Activated CD4-positive, alpha-beta T cell treated with anti-CD3 and anti-CD28 coated beads for 36 hours (primary cell): ENCODE measurements at places on chromosomes 13 and 19. TPM values are rescaled to one million over a fixed set of nuclear protein-coding genes. Genes with fewer than 3 reads are reported as not detected.

DNA sequence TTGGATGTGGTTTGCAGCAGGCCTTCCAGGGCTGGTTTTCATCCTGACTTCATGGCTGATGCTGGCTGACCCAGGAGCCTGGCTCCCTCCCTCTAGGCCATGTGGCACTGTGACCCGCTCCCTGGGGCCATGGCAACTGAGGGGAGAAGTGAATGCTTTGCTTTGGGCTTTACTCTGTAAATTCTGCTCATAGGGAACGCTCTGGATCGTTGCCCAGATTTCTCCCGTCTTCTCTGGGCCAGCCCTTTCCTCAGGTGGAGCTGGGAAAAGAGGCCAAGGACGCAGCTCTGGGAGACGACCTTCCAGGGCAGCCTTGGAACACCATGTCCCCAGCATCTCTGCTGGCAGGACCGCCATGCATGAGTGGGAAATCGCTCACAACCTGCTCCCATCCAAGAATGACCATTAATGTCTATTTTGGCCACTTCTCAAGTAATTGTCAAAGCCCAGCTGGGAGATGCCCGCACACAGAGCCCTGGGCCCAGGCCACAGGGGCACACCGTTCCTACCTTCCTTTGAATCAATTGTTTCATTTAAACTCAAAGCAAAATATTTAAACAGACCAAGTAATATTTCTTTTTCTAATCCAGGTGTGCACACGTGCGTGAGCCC, 321.8 kb downstream of the TEX29 start:
- H3K36me3 ChIP-seq, result no peaks in the 10 kb centered on the region
- DNase-seq, result no peak
- no peak overlapping the region for H3K4me3 ChIP-seq
- no peak overlapping the region for H3K27ac ChIP-seq
- H3K4me1 ChIP-seq, result no peaks in the 10 kb centered on the region
- peaks cover 5% of the 10 kb centered on the region for H3K27me3 ChIP-seq

GRCh38 chr13:40379794-40380578, 286.5 kb downstream of the FOXO1 start:
- no peaks in the 10 kb centered on the region for H3K36me3 ChIP-seq
- peaks cover 25% of the 10 kb centered on the region for H3K4me1 ChIP-seq
- DNase-seq, result no peak
- no peak overlapping the region for H3K27ac ChIP-seq
- no peaks in the 10 kb centered on the region for H3K27me3 ChIP-seq

- no peak overlapping the region for H3K4me3 ChIP-seq
- peaks cover 21% of the 10 kb centered on the region for H3K4me1 ChIP-seq
- no peak overlapping the region for H3K27ac ChIP-seq
These were observed 96.5 kb downstream of the MIPEP start for GRCh38 chr13:23792680-23793079.

DNA sequence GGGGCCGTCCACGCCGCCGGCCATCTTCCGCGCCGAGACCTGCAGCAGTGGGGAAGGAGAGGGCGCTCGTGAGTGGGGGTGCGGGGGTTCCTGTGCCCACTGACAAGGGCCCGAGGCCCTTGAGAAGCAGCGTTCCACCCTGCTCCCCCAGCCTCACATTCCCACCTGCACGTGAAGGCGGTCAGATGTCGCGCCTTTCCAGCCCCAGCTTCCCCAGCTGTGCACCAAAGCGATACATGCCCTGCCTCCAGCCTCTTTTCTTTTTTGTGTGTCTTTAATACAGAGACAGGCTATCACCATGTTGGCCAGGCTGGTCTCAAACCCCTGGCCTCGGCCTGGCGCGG, 11.5 kb downstream of the ZBTB7A start:
- no peak overlapping the region for H3K4me3 ChIP-seq
- H3K27me3 ChIP-seq, result no peaks in the 10 kb centered on the region
- no peak overlapping the region for H3K27ac ChIP-seq
- DNase-seq, result no peak
- H3K4me1 ChIP-seq, result peaks cover 54% of the 10 kb centered on the region
- peaks cover 44% of the 10 kb centered on the region for H3K36me3 ChIP-seq

DNA sequence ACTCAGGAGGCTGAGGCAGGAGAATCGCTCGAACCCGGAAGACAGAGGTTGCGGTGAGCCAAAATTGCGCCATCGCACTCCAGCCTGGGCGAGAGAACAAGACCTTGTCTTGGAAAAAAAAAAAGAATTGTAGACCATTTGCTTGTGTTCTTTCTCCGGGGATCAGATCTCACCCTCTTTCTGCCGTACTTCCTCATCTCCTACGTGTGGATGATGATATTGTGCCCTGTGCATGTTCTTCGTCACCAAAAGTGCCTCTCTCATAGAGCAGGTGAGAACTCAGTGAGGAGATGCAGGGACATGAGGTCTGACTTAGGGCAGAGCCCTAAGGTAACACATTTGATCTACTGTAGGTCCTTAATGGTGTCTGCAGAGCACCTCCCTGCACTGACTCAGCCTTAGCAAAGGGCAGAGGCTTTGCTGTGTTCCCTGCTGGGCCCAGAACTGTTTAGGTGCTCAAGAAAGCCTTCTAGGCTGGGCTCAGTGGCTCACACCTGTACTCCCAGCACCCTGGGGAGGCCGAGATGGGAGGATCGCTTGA, 1.3 kb downstream of the APOC2 start:
- H3K36me3 ChIP-seq, result no peaks in the 10 kb centered on the region
- no peak overlapping the region for H3K4me3 ChIP-seq
- DNase-seq, result no peak

DNA sequence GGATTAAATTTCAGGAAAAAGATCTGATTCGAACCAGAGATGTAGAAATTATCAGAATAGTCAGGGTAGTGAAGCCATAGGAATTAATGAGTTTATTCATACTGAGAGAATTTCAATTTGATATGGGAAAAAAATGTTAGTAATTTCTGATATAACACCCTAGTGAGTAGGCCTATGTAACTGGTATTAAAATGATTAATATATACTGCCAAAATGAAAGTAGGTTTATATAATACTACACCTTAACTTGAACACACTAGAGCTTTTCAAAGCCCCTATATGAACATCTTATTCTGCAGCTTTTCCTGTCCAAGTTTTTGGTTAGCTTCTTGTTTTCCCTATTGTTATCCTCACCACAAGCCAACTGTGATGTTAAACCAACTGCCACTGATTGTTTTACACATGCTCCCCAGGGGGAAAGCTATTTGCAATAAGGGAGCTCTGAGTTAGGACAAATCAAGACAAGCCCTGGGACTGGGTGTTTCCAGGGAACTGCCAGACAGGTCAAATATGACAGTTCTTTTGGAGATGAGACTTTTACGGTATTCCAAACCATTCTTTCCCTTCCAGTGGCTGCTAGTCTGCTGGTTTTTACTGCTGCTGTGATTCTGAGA, 45.3 kb downstream of the FNDC3A start:
- H3K4me1 ChIP-seq, result peaks cover 22% of the 10 kb centered on the region
- H3K4me3 ChIP-seq, result no peak overlapping the region
- peak overlapping the region; percentile 63 for H3K27ac ChIP-seq

- H3K4me3 ChIP-seq, result no peak overlapping the region
- DNase-seq, result no peak
- no peaks in the 10 kb centered on the region for H3K36me3 ChIP-seq
- peaks cover 12% of the 10 kb centered on the region for H3K4me1 ChIP-seq
These were observed 26.4 kb downstream of the CYSLTR2 start for GRCh38 chr13:48679941-48680680.

- peaks cover 2% of the 10 kb centered on the region for H3K4me1 ChIP-seq
- H3K4me3 ChIP-seq, result no peak overlapping the region
- H3K36me3 ChIP-seq, result no peaks in the 10 kb centered on the region
- DNase-seq, result no peak
- H3K27ac ChIP-seq, result no peak overlapping the region
These were observed 12.3 kb downstream of the ATP8B3 start for GRCh38 chr19:1799695-1800342.

- no peaks in the 10 kb centered on the region for H3K36me3 ChIP-seq
- no peak overlapping the region for H3K4me3 ChIP-seq
- no peak for DNase-seq
- peaks cover 27% of the 10 kb centered on the region for H3K4me1 ChIP-seq
These were observed 2.4 kb downstream of the HPN start for GRCh38 chr19:35043906-35044305.

DNA sequence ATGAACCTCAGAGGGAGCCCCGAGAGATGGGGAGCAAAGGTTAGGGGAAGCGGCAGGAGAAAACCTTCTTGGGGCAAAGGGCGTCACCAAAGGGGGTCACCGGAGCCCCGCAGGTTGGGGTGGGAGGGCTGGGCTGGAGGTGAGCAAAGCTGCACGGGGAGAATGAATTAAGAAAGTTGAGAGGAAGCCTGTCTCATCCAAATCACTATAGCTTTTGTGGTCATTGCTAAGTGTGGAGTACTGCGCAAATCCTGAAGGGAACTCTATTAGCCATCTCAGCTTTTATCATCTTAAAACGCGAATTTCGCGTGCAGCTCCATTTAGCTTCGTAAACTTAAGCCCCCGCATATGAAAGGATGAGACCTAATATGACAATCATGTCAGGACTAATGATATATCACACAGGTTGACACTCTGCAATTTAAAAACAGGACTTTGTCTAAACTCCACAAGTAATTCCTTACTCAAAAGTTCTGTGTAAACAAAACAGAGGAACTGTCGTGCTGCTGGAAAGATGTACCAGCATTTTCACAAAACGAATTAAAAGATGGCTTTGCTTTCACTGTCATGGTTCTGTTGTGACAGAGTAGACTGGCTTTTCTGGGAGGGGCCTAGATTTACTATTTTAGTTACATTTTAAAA, 631 bp downstream of the LACC1 start:
- peaks cover 3% of the 10 kb centered on the region for H3K36me3 ChIP-seq
- H3K27me3 ChIP-seq, result peaks cover 13% of the 10 kb centered on the region
- peaks cover 22% of the 10 kb centered on the region for H3K4me1 ChIP-seq
- DNase-seq, result no peak
- H3K4me3 ChIP-seq, result peak overlapping the region; percentile 79

- no peak overlapping the region for H3K4me3 ChIP-seq
- no peaks in the 10 kb centered on the region for H3K36me3 ChIP-seq
- no peaks in the 10 kb centered on the region for H3K27me3 ChIP-seq
- H3K4me1 ChIP-seq, result no peaks in the 10 kb centered on the region
These were observed 198.6 kb downstream of the TEX29 start for GRCh38 chr13:111519041-111519440.

GRCh38 chr19:3343619-3344502, 22.5 kb upstream of the NFIC start:
- no peaks in the 10 kb centered on the region for H3K36me3 ChIP-seq
- peaks cover under 1% of the 10 kb centered on the region for H3K4me1 ChIP-seq
- no peak overlapping the region for H3K4me3 ChIP-seq
- no peaks in the 10 kb centered on the region for H3K27me3 ChIP-seq
- DNase-seq, result peak; percentile 62
- no peak overlapping the region for H3K27ac ChIP-seq

GRCh38 chr19:48418317-48419064, 25.0 kb downstream of the GRIN2D start:
- H3K27me3 ChIP-seq, result peaks cover 17% of the 10 kb centered on the region
- peak; percentile 58 for DNase-seq
- no peak overlapping the region for H3K4me3 ChIP-seq
- H3K36me3 ChIP-seq, result no peaks in the 10 kb centered on the region
- peaks cover 21% of the 10 kb centered on the region for H3K4me1 ChIP-seq
- H3K27ac ChIP-seq, result peak overlapping the region; percentile 83

- H3K4me3 ChIP-seq, result no peak overlapping the region
- H3K27me3 ChIP-seq, result no peaks in the 10 kb centered on the region
- H3K27ac ChIP-seq, result no peak overlapping the region
- H3K4me1 ChIP-seq, result no peaks in the 10 kb centered on the region
- peaks cover 43% of the 10 kb centered on the region for H3K36me3 ChIP-seq
These were observed 53.6 kb downstream of the SMARCA4 start for GRCh38 chr19:11014403-11014911.

DNA sequence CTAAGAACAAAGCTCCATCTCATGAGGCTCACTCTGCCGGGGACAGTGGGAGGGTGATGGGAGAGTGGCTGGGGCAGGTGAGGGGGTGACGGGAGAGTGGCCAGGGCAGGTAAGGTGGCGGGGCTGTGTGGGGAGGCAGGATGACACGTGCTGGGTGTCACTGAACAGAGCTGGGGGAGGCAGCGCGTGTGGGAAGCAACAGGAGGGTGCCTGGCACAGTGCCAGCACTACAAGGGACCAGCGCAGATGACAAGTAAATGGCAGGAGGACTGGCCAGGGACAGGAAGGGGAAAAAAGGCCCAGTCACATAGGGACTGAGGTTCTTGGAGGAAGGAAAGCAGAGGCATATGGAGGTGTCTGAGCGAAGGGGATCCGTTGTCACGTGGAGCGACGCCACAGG, 129.9 kb downstream of the RNF17 start:
- H3K27ac ChIP-seq, result no peak overlapping the region
- peaks cover 33% of the 10 kb centered on the region for H3K36me3 ChIP-seq
- DNase-seq, result no peak
- no peaks in the 10 kb centered on the region for H3K27me3 ChIP-seq

DNA sequence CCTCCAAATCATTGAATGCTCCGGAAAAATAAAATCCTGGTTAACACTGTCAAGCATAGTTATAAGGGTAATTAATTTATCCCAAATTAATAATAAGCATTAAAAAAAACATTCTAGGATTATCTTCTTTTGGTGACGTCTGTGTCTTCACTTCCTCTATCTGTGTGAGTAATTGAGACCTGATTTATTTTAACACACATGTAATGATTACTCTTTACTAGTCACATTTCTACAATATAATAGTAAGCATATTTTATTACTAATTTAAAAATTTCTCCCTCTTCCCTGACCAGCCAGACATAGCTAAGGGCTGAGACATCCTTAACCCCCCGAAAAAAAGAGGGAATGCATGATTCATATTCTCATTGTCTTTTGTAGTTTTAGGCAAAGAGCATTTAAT, 2.3 kb downstream of the FNDC3A start:
- no peaks in the 10 kb centered on the region for H3K27me3 ChIP-seq
- DNase-seq, result no peak
- peaks cover 24% of the 10 kb centered on the region for H3K36me3 ChIP-seq
- peak overlapping the region; percentile 91 for H3K4me3 ChIP-seq
- H3K27ac ChIP-seq, result no peak overlapping the region

GRCh38 chr13:75458696-75459422, 23.1 kb downstream of the TBC1D4 start:
- no peak overlapping the region for H3K4me3 ChIP-seq
- H3K36me3 ChIP-seq, result no peaks in the 10 kb centered on the region
- no peaks in the 10 kb centered on the region for H3K4me1 ChIP-seq
- peaks cover 11% of the 10 kb centered on the region for H3K27me3 ChIP-seq

DNA sequence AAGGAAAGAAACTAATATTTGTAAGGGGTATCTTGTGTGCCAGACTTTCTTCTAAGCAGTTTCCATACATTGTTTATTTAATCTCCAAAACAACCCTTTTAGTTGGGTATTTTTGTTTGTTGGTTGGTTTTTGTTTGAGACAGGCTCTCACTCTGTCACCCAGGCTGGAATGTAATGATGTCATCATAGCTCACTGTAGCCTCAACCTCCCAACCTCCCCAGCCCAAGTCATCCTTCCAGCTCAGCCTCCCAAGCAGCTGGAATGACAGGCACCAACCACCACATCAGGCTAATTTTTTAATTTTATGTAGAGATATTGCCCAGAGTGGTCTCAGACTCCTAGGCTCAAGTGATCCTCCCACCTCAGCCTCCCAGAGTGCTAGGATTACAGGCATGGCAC, 41.2 kb upstream of the LSM14A start:
- no peaks in the 10 kb centered on the region for H3K36me3 ChIP-seq
- no peak overlapping the region for H3K27ac ChIP-seq
- H3K4me1 ChIP-seq, result peaks cover 9% of the 10 kb centered on the region
- no peak overlapping the region for H3K4me3 ChIP-seq
- H3K27me3 ChIP-seq, result no peaks in the 10 kb centered on the region

GRCh38 chr13:44817131-44817671, 172.1 kb downstream of the NUFIP1 start:
- peaks cover 27% of the 10 kb centered on the region for H3K4me1 ChIP-seq
- DNase-seq, result peak; percentile 8
- peaks cover 23% of the 10 kb centered on the region for H3K27me3 ChIP-seq
- H3K36me3 ChIP-seq, result no peaks in the 10 kb centered on the region
- no peak overlapping the region for H3K4me3 ChIP-seq

CEACAM8 gene
- not detected for total RNA-seq

SYT5 gene
- total RNA-seq, result not detected

CEACAM4 gene
- not detected for total RNA-seq

TNFSF9 gene
- total RNA-seq, result 0.49 TPM

CEACAM16 gene
- total RNA-seq, result not detected

C19orf18 gene
- 0.46 TPM for total RNA-seq

B3GNT8 gene
- total RNA-seq, result 0.41 TPM
